Hematopoietic multipotent progenitor cell treated with erythropoietin and hydrocortisone succinate and interleukin-3 and kit ligand, for 6 days (in vitro differentiated cells): ENCODE measurements at places on chromosomes 16 and 17.

- DNase-seq: no peak
Measured at GRCh38 chr17:37067555-37068111, 118.9 kb downstream of the AATF start.

GRCh38 chr16:50268352-50268751 lies 2.0 kb downstream of the ADCY7 start:
- DNase-seq: peak; percentile 53

- no peak for DNase-seq
Measured at GRCh38 chr16:86042393-86042792, 143.4 kb downstream of the IRF8 start.

DNA sequence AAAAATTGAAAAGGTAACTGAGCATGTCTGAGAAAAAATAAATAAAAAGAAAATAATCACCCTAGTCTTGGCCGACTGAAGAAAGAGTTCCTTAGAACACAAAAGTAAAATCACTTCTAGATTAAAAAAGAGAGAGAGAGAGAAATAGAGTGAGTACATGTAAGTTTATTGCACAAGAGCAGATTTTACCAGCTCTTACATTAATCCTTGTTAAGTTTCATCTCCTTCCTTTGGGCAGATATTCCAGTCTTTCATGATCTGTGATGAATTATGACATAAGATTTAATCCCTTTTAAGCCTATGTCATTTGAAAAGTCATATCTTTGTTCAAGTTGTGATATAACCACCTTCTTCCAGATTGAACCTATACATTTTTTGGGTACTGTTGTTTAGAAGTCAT lies 54.8 kb downstream of the NFAT5 start:
- DNase-seq: no peak

DNA sequence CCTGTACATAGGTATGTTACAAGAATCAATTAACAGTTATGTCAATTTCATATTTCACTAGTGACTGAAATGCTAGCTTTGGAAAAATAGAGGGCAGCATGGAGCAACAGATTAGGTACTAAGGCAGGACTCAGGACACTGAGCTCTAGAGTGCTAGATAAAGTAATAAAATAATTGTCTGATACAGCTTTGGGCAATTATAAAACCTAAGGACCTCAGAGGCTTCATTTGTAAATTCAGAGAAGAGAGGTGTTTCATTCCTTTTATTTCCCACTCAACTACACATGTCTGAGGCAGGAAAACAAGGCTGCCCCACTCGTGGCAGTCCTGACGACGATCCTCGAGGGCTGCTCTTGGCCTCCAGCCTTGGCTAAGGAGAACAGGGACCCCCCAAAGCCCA lies 81.5 kb downstream of the CA4 start:
- DNase-seq: peak; percentile 62

GRCh38 chr17:47066095-47066494 lies 87.0 kb upstream of the RPRML start:
- DNase-seq: no peak

DNA sequence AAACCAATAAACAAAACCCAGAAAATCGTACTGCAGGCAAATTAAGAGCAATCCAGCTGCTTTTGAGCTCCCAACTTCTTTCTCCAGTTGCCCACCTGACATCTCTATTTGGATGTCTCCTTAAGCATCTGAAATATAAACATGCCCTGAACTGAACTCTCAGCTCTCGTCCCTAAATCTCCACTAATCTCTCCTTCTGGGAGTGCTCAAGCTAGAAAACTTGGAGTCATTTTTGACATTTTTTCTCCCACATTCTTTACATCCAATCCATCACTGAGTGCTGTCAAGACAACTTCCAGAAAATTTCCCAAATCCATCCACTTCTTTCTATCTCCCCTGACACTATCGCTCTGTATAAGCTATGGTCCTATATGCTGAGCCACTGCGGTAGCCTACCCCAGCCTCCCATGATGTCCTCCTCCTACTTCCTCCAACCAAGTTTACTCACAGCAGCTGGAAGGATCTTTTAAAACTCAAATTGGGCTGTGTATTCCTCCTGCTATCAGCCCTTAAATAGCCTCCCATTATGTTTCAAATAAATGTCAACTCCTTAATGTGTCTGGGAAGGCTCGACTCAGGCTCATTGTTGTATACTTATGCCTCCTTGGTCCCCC lies 53.1 kb downstream of the HS3ST3B1 start:
- DNase-seq: no peak

- no peak for DNase-seq
Measured at GRCh38 chr17:55268649-55269480, 4.1 kb downstream of the HLF start.

DNA sequence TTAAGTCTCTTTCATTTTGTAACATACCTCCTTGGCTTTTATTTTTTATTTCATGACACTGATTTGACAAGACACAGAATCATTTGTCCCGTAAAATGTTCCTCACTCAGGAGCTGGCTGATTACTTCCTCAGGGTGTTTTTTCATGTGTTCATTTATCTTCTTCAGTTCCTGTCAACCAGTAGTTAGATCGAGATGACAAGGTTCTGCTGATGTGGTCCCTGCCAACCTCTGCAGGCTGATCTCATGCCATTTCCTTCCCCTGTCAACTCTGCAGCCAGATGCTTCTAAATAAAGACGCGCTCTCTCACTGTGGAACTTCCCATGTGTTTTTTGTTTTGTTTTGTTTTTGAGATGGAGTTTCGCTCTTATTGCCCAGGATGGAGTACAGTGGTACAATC lies 8.1 kb upstream of the CXCL16 start:
- DNase-seq: peak; percentile 31

- DNase-seq: peak; percentile 81
Measured at GRCh38 chr17:19724501-19725420, 8.4 kb upstream of the SLC47A2 start.

- DNase-seq: no peak
Measured at GRCh38 chr17:67328026-67328425, 38.4 kb downstream of the PSMD12 start.

DNA sequence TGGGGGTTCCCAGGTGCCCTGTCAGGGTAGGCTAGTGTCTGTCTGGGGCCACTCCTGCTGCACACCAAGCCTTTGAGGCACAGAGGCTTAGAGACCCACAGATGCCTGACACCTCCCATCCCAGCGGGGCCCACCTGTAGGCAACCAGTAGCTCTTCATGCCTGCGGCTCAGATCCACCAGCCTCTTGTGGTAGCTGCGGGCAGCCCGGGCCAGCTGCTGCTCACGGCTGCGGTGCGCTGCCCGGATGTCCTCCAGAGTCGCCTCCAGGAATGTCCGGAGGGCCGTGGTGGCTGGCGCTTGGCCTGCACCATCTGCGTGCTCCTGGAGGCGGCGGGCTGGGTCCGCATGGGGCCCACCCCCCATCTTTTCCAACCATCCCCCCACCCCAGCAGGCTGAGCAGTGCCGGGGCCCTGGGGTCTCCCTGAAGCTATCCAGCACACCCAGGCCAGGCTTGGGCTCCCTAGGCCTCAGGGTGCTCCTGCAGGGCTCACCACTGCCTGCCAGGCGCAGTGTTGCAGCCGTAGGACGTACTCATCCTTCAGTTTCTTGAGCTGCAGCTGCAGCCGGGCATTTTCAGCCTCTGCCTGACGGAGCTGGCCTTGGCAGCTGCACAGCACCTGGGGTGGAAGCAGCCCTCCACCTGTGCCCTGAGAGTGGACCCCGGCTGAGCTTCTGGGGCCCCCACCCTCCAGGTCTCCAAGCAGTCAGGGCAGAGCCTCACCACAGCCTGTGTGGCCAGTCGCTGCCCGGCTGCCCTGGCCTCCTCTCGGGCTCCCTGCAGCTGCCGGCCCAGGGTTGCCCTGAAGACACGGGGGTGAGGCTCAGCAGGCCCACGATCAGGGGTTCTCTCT lies 1.8 kb downstream of the CCDC78 start:
- no peak for DNase-seq

- DNase-seq: no peak
Measured at GRCh38 chr16:89981414-89981813, 32.9 kb downstream of the DEF8 start.

DNA sequence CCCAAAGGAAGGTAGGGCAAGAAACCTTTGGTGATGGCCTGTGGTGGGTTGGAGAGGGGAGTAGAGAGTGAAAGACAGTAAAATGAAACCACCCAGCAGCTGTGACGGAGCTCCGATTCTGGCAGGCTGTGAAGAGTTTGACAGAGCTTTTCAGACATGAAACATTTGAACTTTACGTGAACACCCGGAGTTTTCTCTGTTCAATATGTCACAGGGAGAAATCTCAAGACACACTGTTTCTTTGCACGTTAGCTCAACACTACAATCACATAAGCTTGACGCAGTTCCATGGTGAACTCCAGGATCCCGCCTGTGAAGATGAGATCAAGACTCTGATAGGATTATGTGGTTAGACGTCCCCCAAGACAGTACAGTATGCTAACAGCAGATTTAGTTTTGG lies 79.6 kb upstream of the CDH11 start:
- no peak for DNase-seq

GRCh38 chr17:79034931-79035485 lies 11.0 kb downstream of the C1QTNF1 start:
- DNase-seq: no peak

DNA sequence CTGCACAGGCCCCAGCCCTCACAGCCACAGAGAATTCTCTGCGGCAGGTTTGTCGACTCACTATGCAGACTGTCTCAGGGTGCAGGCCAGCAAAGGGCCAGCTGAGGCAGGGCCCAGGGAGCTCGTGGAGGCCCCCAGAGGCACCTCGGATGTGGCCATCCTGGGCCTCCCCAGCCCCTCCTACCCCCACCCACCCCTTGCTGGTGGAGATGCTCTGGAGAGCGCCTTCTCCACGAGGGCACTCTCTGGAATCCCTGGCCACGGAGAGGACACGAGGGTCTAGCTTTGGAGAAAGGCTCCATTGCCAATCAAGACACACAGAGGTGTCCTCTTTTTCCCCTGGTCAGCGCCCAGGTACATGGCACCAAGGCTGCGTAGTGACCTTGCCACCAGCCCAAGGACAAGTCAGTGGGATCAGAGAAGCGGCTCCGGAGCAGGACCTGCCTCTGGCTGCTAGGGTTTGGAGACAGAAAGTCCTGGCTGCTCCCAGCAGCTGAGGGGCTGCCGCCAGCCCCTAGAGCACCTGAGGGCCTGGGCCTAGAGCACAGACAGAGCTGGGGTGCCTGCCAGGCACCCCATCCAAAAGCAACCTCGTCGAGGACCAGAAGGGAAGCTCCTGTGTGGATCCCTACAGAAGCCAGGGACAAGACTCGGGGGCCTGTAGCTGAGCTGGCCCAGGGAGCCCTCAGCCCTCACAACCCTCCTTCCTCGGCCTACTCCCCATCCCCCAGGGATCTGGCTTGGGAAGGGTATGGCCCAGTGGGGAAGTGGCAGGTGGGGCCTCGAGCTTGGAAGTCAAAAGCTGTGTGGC lies 18.7 kb downstream of the ARL2BP start:
- no peak for DNase-seq

DNA sequence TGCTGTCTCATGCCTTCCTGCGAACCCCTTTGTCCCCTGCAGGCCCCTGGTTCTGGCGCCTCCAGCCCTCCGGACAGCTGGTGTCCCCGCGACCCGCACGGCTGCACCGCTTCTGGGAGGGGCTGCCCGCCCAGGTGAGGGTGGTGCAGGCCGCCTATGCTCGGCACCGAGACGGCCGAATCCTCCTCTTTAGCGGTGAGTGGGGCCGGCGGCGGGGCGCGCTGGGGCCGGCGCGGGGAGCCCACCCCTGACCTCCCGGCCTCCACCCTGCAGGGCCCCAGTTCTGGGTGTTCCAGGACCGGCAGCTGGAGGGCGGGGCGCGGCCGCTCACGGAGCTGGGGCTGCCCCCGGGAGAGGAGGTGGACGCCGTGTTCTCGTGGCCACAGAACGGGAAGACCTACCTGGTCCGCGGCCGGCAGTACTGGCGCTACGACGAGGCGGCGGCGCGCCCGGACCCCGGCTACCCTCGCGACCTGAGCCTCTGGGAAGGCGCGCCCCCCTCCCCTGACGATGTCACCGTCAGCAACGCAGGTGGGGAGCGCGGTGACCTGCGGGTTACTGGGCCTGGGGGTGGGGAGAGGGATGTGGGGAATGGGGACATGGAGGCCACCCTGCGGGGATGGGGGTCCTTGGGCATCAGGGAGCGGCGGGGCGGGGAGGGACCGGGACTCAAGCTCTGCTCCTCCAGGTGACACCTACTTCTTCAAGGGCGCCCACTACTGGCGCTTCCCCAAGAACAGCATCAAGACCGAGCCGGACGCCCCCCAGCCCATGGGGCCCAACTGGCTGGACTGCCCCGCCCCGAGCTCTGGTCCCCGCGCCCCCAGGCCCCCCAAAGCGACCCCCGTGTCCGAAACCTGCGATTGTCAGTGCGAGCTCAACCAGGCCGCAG lies 7.1 kb upstream of the IL32 start:
- peak; percentile 67 for DNase-seq

DNA sequence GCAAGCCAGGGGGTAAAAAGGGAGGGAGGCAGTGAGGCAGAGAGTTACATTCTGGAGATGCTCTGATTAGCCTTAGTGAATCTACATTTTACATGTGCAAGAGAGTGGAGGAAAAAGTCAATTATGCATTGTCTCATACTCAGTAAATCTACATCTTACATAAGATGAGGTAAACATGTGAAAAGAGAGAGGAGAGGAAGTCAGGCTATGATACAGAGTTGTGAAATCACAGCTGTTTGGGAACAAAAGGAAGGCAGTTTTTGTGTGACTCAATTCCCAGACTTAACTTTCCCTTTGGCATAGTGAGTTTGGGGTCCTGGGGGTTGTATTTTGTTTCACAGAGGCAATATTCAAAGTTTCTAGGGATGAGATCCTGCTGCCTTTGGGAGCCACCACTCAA lies 67.8 kb downstream of the GP2 start:
- DNase-seq: no peak

GRCh38 chr17:74647871-74648672 lies 24.5 kb upstream of the CD300E start:
- DNase-seq: no peak

GRCh38 chr16:17696616-17697015 lies 225.9 kb upstream of the XYLT1 start:
- DNase-seq: no peak

DNA sequence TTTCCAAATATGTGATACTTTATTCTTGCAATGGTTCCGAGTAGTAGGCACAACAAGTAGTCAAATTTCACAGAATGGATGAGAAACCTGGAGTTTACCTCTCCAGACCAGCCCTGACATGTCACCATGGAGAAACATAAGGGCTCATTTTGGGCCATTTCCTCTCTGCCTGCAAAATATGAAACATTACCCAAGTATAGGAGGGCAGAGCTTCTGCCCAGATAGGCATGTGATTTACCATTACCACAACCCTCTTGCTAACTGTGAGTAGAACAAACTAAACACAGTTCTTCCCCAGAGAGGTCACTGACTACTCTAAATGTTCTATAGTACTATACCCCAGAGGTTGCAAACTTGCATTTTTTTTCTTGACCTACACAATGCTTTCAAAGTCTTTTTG lies 15.7 kb upstream of the KPNB1 start:
- no peak for DNase-seq
